ENCODE measurements at places on chromosomes 1 and 21. TPM values are rescaled to one million over a fixed set of nuclear protein-coding genes. Genes with fewer than 3 reads are reported as not detected.

The PGLYRP4 gene
- total RNA-seq: not detected

GRCh38 chr1:161311595-161312181 is 1.9 kb upstream of the MPZ start:
- no peak for DNase-seq

The NEXN gene
- 17.6 TPM for total RNA-seq

The CFHR2 gene
- not detected for total RNA-seq

DNA sequence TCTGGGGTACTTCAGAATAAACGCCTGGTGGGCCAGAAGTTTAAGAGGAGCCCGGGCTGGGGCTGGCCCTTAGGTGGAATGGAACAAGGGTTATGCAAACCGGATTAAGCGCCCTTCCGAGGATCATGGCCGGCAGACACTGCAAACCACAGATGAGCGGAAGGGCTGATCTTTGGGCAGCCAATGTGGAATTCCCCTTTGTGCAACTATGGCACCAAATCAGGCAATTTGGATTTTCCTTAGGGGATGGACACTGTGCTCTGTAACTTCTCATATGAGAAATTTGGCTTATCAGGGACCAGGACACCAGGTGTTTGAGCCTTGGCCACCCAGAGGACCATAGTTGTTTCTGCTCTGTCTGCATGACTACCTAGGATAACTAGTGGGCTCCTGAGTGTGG is 5.7 kb upstream of the IL10 start:
- no peak for DNase-seq

The AQP10 gene
- total RNA-seq: not detected

- no peak for DNase-seq
Measured at GRCh38 chr1:44336668-44337067, 18.4 kb downstream of the ERI3 start.

- DNase-seq: no peak
Measured at GRCh38 chr1:54342742-54343687, 63.2 kb downstream of the SSBP3 start.

The KCNA10 gene
- not detected for total RNA-seq

The ZBTB8OS gene
- total RNA-seq: 34.6 TPM

DNA sequence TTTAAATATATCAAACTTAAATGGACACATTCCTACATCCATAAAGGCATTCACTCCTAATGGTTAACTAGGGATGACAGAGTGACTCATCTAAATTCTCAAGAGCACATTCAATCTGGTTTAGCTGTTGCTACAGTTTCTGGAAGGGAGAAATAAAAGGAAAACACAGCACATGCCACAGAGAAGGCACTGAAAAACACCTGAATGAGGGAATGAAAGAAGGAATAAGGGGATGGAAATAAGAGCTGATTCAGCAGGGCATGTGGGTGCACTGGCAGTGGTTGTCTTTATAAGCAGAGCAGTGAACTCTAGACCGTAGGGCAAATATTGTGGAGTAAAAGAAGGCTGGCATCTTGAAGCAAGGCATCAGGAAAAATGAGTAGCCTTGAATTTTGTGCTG is 79.3 kb downstream of the LHX4 start:
- peak; percentile 40 for DNase-seq

- no peak for DNase-seq
Measured at GRCh38 chr1:229230140-229230892, 40.6 kb upstream of the RAB4A start.

The CADM3 gene
- 6.0 TPM for total RNA-seq

DNA sequence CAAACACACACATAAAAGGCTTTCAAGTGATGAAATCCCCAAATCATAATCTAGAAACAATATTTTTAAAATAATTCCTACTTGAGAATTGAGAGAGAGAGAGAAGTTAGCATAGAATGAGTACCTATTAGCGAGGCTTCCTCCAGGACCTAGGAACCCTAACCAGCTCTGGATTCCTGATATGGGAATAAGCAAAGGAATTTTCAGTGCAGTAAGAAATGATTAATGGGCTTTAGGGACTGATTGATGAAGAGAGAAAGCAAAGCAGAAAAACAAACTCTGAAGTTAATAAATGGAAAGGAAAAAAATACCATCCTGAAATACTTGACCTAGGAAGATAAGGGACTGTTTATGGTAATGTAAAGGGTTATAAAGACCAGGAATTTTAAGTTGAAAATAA is 60.6 kb downstream of the WARS2 start:
- no peak for DNase-seq

- DNase-seq: peak; percentile 58
Measured at GRCh38 chr1:78286686-78287085, 204.1 kb upstream of the PTGFR start.
